ENCODE measurements at places on chromosomes 3 and 15. TPM values are rescaled to one million over a fixed set of nuclear protein-coding genes. Genes with fewer than 3 reads are reported as not detected.

DNA sequence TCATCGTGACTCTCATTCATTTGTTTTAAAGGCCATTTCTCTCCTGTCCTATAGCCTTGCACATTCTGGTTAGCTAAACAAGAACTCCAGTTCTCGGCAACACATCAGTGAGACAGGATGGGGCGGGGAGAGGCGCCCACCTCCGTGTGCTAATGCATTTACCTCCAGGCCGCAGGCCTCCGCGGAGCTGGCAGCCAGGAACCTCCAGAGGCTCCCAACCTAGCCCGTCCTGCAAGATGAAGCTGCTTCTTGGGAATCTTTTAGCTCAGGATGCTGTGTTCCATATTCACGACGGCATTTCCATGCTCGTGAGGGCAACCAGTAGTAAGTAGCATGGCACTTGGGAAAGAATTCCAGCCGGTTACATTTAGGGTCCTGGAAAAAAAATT, 47.9 kb downstream of the RGMA start:
- no peak for DNase-seq

DNA sequence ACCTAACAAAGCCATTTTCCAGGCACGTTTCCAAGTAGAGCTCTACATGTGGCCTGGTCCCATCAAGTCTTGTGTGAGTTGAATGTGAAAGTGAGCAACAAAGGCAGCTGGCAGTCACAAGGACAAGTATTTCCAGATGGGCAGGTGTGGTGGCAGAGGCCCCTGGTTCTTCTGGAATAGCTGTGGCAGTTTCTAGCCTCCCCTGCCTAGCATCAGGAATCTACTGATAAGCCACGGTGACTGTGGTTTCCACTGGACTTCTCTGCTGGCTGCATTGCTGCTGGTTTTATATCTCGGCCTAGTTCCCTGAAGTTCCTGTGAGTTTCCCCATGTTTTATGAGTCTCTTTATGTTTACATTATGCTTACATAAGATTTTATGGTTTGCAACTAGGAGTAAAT, 117.7 kb downstream of the GOLIM4 start:
- DNase-seq: no peak

GRCh38 chr3:104281713-104282112, 1085.0 kb upstream of the ALCAM start:
- no peak for DNase-seq

- no peak for DNase-seq
These were observed 291.0 kb downstream of the CLSTN2 start for GRCh38 chr3:140225996-140226395.

GRCh38 chr3:4512895-4513616, 19.9 kb downstream of the ITPR1 start:
- no peak for DNase-seq

DNA sequence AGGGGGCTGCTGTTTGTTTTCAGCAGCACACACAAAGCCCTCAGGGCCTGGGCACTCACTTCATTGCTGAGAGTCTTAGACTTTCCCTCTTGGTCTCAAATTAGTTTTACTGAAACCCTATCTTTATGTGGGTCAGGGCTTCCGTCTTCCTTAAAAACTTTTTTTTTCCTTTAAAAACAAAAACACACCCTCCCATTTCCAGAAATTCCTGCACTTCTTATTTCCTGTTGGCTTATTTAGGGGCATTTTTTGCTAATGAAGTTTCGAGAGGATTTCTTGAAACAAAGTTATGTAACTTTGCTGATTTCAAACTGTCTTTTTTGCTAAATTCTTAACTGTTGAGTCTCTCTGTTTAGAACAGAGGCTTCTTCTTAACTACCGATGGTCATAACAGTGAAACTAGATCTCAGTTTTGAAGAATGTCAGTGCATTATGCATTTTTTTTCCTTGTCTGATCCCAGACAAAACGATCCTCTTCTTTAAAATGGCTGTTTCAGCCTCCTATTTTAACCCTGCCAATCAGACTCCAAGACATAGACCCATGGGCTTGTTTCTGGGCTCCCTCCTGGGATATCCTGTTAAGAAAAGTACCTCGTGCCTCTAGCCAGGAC, 23.3 kb downstream of the ANAPC13 start:
- no peak for DNase-seq

Gene SLC38A3
- not detected for total RNA-seq

All from MCF 10A (cell line).